ENCODE measurements at places on chromosomes 3 and 15.

DNA sequence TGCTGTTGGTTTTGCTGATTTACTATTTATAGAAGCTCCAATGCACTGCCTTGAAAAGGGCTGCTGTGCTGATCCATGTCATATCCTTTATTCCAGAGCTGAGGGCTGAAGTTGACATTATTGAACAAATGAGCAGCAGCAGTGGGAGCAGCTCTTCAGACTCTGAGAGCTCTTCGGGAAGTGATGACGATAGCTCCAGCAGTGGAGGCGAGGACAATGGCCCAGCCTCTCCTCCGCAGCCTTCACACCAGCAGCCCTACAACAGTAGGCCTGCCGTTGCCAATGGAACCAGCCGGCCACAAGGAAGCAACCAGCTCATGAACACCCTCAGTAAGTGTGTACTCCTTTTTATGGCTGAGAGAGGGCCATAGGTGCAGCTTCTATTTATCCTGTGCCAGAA is 8.8 kb downstream of the EAF1 start:
- DNase-seq = no peak

GRCh38 chr3:97895216-97895615 is 73.4 kb downstream of the CRYBG3 start:
- DNase-seq = no peak

DNA sequence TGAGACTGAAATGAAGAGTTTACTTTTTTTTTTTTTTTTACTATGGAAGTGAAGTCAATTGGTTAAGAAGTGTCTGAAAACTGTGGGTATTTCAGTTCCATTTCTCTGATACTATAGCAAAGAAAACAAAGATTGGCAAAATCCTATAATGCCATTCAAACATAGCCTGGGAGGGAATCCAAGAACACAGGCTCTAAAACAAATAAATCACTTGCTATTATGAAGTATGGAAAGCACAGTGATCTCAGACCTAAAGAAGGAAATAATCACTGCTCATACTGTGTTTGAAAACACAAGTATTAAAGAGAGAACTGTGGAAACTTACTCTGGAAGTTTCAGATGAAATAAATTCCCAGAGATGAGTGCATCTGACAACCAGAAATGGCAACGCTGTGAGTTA is 12.0 kb downstream of the SAMMSON start:
- DNase-seq = no peak

GRCh38 chr15:31291048-31291578 is 35.5 kb upstream of the KLF13 start:
- no peak for DNase-seq

- no peak for DNase-seq
Measured at GRCh38 chr3:57518276-57518915, 25.7 kb downstream of the DNAH12 start.

- no peak for DNase-seq
Measured at GRCh38 chr3:194343561-194343893, 7.6 kb downstream of the CPN2 start.

Data from activated T-helper 1 cell treated with anti-CD3 and anti-CD28 coated beads, Interleukin-2, amount 50 U/mL, for 16 hours (primary cell).